ENCODE measurements at places on chromosomes 7 and 10.

DNA sequence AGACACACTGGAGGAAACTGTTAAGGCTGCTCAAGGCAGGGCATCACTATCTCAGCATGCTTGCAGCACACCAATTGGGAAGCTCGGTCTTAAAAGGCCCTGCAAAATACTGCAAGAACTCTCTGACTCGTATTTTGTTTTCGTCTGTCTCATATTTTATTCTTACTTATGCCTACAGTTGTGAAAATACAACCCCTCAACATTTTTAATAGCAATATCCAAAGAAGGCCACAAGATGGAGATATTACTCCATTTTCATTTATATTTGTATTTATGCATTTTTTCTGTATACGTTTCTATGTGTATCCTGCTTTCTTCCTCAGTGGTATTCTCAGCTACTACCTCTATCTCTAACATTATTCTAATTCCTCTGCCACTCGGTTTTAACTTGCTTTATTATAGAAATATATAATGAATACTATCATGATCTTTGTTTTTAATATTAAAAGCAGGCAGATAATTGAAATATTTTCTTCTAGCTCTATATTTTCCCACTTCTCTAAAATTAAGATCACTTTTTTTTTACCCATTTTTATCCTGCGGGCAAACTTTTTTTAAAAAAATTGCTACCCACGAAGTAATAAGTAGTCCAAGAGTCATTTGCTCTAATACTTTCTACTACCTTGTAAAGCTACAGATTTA, 10.0 kb downstream of the DNAJC1 start:
- peak; percentile 75 for DNase-seq

GRCh38 chr7:146670532-146670931, 553.9 kb downstream of the CNTNAP2 start:
- DNase-seq, result no peak

DNA sequence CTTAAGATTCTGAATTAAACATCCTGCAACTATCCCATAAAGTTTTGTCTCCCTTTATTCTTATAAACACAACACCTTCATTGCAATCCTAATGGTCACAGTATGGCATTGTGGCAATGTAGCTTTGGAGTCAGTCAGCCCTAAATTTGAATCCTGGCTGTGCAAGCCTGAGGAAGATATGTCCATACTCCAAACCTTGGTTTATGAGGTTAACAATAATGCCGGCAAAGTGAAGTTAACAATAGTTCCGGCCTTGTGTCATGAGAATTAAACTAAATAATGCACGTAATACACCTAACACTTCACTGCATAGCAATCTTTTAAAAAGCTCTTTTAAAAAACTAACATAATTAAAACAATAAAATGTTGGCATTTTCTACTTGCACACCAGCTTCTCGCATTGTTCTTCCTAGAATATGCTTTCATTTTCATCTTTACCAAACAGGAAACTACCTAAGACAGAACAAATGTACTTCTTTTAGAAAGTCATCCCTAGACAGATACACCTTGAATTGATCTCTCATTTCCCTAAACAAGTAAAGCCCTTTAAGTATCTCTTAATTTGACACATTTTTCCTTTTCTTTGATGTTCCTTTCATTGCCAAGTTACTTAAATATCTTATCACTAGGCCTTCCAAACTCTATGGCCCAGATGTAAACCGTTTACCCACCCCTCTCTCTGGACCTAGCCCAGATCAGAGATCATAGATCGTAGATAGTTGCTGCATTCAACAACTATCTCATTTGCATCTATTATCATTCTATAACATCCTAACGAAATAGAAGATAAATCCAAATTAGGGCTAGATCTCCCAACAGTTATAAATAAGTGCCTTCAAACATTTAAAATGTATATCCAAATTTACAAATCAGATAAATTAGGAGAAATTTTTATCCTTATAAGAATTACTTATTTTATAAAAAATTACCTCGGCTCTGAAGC, 66.7 kb downstream of the CREB3L2 start:
- no peak for DNase-seq

DNA sequence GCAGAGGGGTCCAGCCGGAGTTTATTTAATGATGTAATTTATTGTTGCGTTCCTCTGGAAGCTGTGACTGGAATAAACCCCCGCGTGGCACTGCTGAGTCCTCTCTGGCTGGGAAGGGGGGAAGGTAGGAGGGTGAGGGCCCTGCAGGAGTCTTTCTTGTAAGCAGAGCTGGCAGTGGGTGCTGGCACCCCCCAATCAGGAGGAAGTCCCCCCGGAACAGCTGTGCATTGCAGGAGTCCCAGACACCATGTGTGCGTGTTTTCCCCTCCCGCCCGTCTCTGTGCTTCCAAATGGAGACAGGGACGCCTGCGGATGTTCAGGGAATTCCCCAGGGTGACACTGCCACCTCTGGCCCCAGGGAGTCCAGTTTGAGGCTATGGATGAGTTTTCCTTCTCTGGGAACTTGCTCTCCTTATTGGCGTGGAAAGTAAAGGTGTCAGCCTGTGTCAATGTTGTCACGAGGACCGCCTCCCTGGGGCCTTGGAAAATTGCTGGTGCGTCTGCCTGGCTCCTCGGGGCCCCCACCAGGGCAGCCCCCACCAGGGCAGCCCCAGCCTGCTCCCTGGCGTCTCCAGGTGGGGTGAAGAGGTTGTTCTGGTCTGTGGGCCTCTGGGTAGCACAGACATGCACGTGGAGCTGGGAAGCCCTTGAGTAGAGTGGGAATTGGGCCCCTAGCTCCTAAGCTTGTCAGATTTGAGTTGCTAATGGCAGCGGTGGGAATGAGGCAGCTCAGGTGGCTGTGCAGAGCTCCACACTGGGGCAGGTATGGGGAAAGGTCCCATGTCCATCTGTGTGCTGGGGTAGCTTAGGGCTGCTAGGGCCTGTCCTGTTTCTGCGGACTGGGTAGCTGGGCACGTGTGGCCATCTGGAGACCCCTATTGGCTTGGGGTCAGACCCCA, 2.7 kb downstream of the FZD9 start:
- DNase-seq, result peak; percentile 52
